Stimulated activated CD8-positive, alpha-beta memory T cell treated with anti-CD3 and anti-CD28 coated beads, Interleukin-15, amount 100 ng/mL, for 1 hour (primary cell): ENCODE measurements at places on chromosomes 13 and 19.

GRCh38 chr19:19064811-19065745, 1.3 kb downstream of the SLC25A42 start:
- no peak for DNase-seq

GRCh38 chr13:21674490-21675009, 3.7 kb downstream of the FGF9 start:
- DNase-seq, result no peak

DNA sequence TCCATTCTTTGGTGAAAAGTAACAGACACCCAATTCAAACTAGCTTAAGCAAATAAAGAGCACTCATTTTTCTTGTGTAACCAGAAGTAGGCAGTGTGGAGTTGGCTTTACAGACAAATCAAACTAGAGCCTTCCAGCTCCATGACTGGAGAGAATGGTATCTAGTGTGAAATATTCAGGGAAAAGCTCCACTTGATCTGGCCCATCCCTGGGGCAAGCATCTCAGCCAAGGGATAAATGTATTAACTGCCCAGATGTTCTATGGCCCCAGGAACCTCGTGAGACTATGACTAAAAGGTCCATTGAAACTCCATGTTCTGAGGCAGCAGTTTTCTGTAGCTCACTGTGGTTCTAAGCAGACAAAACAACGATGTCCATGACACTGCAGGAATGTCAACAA, 49.9 kb downstream of the TBC1D4 start:
- no peak for DNase-seq

DNA sequence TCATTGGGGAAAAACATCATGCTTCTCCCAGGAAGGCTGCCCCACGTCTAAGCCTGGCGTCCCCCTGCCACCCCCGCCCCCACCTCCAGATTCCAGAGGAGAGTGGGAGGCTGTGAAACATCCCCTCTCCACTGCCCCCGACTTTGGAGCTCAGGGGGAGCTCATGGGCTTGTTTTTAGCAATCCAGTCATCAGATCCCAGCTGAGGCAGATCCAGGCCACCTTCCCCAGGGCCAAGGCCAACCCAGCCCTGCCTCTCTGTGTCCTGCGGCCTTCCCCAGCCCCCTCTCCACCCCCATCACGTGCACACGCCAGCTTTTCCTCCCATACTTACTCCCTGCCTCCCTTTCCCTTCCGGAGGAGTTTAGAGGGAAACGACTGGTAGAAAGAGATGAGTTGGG, 38.8 kb downstream of the SHISA2 start:
- no peak for DNase-seq

DNA sequence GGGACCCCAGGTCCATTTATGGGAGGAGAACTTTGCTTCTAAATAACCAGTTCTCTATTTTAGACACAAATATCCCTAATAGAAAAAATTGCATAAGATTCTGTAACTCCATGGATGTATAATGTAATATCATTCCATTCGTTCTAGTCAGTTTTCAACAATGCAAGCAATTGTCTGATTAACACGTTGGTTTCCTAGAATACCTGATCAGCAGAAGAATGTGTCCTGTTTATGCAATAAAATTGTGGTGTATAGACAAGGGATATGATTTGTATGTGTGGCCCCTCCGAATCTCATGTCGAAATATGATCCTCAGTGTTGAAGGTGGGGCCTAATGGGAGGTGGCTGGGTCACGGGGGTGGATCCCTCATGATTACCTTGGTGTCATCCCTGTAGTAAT, 62.1 kb downstream of the RUBCNL start:
- DNase-seq, result no peak

DNA sequence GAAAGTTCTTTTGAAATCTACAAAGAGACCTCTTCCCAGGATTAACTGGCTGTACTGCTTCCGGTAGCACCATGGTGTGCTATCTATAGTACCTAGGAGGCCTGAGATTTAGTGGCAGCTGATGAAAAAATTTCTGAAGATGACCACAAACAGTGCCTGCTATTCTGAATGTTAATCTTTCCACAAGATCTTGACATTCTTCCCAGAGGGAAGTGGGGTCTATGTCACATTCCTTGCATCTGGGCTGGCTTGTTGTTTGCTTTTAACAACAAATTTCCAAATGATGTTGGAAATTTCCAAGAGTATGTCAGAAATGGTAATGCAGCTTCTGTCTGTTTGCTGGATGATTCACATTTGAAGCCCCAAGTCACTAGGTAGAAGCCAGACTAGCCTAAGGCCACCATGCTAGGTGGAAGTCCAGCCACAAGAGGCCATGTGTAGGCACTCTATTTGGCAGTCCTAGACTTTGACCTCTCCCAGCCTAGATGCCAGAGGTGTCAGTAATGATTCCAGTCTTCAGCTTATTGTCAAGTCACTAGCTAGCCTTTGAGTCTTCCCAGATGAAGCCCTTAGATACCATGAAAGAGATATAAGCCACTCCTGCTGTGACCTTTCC, 22.1 kb downstream of the SPART start:
- DNase-seq, result no peak
